ENCODE measurements at places on chromosomes 6 and 20. TPM values are rescaled to one million over a fixed set of nuclear protein-coding genes. Genes with fewer than 3 reads are reported as not detected.

MOXD1 gene
- 11.9 TPM for total RNA-seq

CALHM4 gene
- total RNA-seq, result not detected

DNA sequence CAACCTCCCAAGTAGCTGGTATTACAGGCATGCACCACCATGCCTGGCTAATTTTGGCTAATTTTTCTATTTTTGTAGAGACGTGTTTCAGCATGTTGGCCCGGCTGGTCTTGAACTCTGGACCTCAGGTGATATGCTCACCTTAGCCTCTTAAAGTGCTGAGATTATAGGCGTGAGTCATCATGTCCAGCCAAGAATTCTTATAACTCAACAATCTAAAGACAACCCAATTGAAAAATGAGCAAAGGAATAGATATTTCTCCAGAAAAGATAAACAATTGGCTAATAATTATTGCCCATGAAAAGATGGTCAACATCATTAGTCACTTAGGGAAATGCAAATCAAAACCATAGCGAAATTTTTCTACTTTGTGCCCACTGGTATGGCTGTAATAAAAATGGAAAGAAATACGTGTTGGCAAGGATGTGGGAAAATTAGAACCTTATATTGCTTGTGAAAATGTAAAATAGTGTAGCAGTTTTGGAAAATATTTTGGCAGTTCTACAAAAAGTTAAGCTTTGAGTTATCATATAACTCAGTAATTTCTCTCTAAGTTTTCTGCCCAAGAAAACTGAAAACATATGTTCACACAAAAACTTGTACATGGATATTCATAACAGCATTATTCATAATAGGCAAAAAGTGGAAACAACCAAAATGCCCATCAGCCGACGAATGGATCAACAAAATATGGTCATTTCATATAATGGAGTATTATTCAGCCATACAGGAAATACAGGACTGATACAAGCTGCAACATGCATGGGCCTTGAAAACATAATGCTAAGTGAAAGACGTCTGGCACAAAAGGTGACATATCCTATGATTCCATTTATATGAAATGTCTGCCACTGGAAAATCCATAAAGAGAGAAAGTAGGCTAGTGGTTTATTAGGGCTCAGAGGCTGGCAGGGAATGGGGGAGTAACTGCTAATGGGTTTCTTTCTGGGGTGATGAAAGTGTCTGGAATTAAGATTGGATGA, 87.8 kb downstream of the UTRN start:
- DNase-seq, result no peak

GRCh38 chr6:134073161-134073560, 20.7 kb upstream of the SLC2A12 start:
- DNase-seq, result no peak
